ENCODE measurements at places on chromosomes 4 and X.
A peak's percentile ranks its signal among the peaks of the same experiment; 100 is the strongest.

GRCh38 chr4:124046190-124046589, 649.6 kb downstream of the SPRY1 start:
- DNase-seq = no peak

DNA sequence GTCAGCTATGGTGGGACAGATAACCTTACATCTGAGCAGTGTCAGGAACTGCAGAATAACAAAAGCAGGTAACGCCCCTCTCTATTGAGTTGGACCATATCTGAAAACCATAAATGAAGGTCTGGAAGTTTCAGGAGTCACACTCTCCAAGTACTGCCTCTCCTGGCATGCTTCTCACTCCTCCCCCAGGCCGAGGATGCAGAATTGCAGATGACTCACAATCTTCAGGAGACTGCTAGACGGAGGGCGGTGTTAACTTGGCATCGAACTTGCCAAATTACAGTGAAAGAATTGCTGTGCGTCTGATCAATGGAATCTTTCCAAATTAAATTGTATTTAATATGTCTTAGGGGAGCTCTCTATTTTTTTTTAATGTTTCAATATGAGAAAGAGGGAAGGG, 67.1 kb upstream of the TRIM2 start:
- peak; percentile 83 for DNase-seq

DNA sequence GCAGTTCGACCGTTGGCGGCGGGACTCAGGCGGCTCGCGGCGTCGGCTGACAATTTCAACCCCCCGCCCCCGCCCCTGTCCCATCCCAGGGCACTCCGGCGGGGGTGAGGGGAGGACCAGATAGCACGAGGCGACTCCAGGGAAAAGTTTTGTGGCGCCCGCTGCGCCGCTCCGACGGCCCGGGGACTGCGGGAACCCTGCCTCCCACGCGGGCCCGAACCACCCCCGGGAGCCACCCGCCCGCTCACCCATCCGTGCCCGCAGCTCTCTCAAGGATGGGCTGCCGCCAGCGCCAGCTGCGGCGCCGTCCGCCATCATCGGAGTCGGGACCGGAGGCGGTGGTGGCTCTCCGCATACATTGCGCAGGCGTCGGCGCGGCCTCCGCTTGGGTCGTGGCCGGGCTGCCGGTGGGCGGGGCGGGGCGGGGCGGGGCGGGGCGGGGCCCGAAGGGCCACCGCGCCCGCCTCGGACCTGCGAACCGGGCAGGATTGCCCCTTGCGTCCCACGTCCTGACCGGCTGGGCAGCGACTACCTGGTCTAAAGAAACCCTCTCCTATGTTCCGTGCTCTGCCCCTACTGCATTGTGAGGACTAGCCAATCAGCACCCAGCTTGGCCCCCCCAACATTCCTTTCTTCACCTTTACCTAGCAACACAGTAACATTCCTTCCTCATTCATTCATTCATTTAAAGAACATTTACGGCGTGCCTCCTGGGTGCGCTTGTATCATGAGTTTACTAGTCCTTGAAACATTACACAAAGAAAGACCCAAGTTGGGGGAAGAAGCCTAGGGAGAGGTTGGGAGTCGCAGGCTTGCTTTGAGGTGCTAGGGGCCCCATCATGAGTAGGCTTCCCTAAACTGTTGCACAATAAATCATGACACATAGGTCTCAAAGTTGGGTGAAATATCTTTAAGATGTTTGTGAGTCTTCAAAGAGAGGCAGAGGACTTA, at the start of gene MAP7D3:
TSS of gene MAP7D3 (minus strand) at position 360 of the 951 bp plus-strand sequence. CDS start at position 318, 42 bp downstream.
- DNase-seq = peak; percentile 67

DNA sequence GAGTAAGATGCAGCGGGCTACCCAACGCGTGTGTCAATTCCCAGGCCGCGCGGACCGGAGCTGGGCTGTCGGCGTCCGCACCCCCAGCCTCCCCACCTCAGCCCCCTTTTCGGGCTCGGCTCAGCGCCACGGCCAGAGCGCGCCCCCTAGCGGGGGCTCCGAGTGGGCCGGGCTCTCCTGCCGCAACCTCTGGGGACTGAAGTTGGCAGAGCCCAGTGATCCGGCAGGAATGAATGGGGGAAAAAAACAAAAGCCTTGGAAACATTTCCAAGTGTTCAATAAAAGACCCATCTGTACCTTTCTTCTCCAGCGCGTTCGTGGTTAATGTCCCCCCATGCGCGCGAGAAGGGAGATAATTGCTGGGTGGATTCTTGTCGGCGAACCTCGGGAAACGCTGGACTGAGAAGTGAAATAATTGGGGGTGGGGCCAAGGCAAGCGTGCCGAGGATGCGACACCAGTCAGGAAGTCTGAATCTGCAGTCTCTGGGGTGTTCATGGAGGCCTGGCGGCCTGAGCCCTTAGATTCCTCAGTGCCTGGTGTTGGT, 5.2 kb upstream of the ARX start:
- DNase-seq = no peak

DNA sequence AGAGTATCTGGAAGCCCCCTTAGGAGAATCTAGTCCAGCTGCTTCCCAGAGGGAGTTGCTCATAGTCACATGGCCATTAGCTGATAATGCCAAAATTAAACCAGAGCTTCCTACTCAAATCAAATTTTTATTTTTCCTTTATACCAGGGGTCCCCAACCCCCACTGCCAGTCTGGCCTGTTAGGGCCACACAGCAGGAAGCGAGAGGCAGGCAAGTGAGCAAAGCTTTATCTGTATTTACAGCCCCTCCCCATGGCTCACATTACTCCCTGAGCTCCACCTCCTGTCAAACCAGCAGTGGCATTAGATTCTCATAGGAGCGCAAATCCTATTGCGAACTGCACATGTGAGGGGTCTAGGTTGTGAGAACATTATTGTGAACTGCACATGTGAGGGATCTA, 19.2 kb upstream of the TNIP3 start:
- no peak for DNase-seq

DNA sequence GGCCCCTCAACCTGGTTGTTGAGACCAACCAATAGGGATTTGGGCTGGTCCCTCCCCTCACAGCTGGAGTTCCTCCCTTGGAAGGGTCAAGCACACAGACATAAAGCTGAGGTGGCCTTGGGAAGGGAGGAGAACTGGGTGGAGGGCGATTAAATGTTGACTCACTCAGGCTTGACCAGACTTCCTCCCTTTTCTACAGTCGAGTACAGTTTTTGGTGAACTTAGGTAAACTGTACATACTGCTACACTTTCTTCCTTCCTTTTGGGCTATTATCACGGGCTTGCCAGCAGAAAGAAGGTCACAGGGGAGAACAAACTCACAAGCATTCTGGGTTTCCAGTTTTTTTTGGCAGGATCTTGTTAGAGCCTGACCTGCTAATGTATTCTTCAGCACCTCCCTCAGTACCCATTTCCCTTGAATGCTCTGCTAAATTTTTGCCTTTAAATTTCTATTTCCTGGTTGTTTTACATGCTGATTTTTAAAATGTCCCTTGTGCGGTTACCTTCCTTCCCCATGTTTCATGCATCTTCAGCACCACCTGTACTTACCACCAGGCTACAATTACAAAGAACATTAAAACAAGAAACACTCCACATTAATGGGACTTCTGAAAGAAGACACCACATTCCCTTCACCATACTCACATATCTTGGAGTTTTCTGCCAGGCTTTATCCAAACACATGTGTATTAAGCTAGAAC, 135.2 kb upstream of the RASGEF1B start:
- DNase-seq = peak; percentile 44

GRCh38 chrX:17012465-17012864, 66.0 kb downstream of the REPS2 start:
- no peak for DNase-seq

- peak; percentile 81 for DNase-seq
Measured at GRCh38 chr4:85829276-85830051, 354.5 kb downstream of the ARHGAP24 start.

- DNase-seq = peak; percentile 55
Measured at GRCh38 chr4:138562544-138562991, 320.4 kb upstream of the SLC7A11 start.

GRCh38 chrX:85309717-85310116, 65.9 kb downstream of the ZNF711 start:
- no peak for DNase-seq

- peak; percentile 53 for DNase-seq
Measured at GRCh38 chrX:103250977-103251376, 4.0 kb downstream of the TCEAL8 start.

DNA sequence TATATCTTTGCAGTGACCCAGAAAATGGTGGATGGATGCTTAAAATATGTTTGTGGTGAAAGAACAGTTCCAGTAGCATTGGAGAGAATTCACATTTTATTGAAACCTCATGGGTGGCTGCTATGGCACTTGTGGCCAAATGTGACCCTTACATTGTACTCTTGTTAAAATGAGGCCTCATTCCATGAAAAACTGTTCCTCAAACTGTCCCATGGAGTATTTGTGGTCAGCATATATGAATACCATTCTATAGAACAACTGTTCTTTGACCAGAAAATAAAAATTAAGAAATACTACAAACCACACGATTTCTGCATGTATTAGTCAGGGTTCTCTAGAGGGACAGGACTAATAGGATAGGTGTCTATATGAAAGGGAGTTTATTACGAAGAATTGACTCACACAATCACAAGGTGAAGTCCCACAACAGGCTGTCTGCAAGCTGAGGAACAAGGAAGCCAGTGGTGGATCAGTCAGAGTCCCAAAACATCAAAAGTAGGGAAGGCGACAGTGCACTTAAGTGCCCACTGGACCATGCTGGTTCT, 35.1 kb downstream of the GEMIN8 start:
- DNase-seq = peak; percentile 20

- DNase-seq = no peak
Measured at GRCh38 chr4:159111416-159111815, 8.5 kb downstream of the RAPGEF2 start.

DNA sequence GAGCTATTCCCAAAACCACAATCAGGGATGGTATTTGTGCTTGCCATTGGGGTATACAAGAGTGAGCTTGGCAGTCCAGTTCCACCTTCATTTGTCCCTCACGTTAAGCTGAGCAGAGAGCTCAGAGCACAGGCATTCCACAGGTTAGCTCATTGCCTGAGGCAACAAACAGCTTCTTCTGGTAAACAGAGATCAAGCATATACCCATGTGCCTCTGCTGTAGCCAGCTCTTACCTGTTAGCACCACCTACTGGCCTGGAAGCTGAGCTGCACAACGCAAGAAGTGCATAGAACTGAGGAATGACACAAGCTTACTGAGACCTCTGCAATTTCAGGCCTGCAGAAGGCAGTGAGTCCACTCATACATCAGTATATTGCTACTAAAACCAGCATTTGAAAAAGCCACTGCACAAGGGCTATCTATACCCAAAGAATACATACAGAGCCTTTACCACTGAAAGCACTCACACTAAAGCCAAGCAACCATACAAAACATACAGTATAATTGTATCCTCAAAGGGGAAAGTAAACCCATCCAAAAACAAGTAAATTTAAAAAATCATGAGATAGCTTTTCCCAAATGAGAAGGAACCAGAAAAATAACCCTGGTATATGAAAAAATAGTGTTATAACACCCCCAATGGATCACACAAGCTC, 258.3 kb upstream of the GABRA2 start:
- DNase-seq = peak; percentile 29

DNA sequence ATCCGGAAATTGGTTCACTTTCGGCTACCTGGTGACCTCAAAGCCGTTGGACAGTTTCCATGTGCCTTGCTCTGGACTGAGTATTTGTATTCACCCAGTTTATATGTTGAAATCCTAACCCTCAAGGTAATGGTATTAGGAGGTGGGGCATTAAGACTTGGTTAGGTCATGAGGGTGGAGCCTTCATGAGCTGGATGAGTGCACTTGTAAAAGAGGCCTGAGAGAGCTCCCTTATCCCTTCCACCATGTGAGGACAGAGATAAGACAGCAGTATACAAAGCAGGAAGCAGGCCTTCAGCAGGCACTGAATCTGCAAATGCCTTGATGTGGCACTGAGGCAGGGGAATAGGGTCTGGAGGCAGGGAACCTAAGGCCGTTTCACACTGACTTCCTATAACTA, 5.3 kb upstream of the OPHN1 start:
- peak; percentile 47 for DNase-seq

DNA sequence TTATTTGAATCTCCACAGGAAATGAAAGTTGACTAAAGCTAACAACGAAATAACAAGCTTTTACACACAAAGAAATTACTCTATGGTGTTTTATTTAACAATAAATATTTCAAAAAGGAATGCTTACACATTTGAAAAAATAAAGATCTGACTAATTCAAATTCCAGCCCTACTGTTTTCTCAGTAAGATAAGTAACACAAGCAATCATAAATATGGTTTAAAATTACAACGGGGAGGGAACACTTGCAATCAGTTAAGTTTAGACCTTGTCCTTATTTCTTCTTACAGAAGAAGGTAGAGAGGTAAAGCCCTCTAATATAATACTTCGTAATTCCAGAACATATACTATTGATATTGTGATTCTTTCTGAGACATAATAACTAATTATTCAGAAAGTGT, 158.5 kb downstream of the DHX15 start:
- no peak for DNase-seq

- DNase-seq = peak; percentile 85
Measured at GRCh38 chrX:57595381-57595811, 3.6 kb downstream of the ZXDB start.

DNA sequence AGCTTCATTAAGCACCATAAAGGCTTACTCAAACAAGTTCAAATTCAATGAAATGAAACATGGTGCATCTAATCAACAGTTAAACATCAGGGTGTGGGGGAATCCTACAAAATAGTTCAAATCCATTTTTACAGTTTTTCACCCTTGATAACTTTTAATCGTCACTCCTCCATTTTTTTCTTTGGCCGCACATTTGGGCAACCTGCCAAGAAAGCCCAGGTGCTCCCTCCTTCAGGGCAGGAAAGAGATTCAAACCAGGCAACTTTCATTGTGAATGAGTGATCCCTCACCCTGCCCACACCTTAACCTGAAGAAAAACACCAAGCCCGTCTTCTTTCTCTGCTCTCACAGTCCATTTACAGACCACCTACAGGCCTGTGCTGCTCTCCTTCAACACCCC, 24.9 kb downstream of the TRIM61 start:
- DNase-seq = no peak

DNA sequence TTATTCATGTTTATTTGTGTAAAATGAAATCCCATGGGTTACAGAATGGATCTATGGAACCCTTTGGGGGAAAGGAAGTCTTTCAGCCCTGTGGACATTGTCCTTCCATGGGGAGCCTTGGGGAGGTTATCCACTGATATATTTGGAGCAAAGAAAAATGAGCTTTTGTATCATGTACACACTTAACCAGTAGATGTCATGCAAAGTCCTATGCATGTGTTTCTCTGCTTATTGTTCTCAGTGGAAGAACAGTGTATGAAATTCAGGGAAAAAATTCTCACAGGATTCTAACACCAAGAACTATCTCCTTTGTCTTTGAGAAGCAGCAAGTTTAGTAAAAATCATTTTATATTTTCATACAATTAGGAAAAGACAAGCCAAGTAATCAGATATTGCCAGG, 105.3 kb downstream of the DTHD1 start:
- DNase-seq = no peak
